ENCODE measurements at places on chromosomes 12 and 14.

- no peak for DNase-seq
These were observed 28.5 kb downstream of the FAM222A start for GRCh38 chr12:109741970-109742703.

DNA sequence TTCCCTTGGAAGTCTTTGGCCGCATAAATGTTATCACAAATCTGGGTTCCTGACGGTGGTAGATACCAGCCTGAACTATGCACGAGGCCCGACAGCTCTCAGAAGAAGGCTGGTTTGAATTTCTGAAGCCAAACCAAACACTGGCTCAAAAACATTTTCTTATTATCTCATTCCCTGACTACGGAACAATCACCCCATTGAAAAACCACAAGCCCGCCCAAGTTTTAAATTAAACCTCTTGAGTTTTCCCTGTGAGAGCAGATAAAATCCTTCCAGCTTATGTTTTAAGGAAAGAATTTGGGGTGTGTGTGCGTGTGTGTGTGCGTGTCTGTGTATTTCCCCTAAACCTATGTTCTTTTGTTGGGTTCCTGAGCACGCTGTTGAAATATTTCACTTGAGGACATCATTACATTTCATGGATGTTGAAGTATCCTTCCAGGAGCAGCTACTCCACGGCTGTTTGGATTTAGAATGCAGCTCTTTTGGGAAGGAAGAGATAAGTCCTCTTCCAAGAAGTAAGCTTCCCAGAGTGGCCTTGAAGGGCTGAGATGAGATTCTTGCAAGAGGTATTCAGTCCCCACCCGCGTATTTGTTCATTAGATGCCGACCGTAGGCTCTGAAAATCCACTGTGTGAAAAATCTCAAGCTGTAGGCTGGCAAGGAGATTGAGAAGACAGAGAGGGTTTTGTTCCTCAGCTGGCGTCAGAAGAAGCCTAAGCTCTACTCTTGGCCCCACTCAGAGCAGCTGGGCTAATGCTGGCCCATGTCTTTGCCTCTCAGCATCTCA lies 131.0 kb upstream of the NCOR2 start:
- no peak for DNase-seq

- DNase-seq, result no peak
These were observed 543.1 kb downstream of the LRFN5 start for GRCh38 chr14:42149609-42150261.

DNA sequence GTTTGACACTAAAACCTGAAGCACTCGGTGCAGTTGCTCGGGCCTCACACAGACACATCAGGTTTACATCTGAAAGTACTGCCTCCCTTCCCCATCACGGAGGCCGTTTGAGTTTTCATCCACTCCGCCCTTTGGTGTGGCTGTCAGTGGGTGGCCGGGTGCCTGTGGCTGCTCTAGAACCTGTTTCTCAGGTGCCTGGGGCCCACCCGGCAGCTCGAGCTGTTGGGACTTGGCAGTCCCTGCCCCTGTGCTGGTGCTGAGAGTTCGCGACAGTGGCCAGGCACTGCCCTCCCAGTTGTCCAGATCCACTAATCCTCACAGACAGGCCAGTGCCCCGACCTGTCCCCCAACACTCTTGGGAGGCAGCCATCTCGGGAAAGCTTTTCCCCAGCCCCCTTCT lies 22.4 kb downstream of the XRCC3 start:
- no peak for DNase-seq

DNA sequence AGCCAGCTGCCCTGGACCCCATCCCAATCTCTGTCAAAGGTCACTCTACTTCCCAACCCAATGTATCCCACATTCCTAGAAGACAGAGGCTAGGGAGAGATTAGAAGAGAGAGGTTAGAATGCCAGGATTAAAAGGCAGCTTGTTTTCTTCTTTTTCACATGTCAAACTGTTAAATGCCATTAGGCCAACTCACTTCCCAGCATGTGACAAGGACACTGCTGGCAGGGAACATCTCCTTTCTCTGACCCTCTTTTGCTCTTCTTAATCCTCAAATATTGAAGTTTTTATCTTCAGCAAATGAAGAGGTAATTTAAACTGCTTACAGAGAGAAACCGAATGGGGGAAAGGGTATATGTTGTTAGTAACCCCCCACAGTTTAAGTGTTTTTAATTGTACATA lies 89.1 kb downstream of the BBS10 start:
- no peak for DNase-seq

DNA sequence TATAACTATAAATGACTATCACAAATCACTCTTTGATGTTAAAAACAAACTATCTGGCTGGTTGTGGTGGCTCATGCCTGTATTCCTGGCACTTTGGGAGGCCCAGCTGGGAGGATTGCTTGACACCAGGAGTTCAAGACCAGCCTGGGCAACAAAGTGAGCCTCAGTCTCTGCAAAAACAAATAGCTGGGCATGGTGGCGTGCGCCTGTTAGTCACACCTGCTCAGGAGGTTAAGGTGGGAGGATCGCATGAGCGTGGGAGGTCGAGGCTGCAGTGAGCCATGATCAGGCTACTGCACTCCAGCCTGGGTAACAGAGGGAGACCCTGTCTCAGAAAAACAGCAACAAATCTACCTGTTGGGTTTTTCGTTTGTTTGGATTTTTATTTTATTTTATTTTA lies 5.4 kb downstream of the TXNRD1 start:
- no peak for DNase-seq

GRCh38 chr12:71201136-71201679 lies 43.4 kb upstream of the TSPAN8 start:
- no peak for DNase-seq

DNA sequence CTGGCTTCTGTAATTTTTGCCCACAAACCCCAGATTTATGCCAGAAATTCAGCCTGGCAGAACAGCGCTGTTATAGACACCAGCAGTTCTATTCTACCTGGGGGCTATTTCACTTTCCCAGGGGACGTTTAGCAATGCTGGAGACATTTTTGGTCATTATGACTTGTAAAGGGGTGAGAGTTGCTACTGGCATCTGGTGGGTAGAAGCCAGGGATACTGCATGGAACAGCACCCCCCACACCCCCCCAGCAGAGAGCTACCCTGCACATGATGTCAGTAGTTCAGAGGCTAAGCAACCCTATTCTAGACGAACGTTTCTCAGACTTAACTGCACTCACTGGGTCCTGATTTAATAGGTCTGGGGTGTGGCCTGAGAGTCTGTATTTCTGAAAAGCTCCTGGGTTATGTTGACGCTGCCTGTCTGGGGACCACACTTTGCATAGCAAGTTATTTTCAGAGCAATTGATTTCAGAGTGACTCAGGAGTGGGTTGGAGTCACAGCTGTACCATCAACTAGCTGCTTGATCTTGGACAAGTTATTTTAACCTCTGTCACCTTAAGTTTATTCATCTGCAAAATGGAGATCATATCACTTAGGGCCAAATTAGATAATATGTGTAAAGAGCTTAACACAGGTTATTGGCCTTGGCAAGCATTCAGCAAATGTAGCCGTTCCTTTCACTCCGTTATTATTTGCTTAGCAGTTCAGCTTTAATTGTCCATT lies 48.5 kb downstream of the CHST11 start:
- DNase-seq, result no peak

- DNase-seq, result no peak
These were observed 22.8 kb upstream of the JPH4 start for GRCh38 chr14:23601424-23601823.
